ENCODE measurements at places on chromosomes 6 and 20. TPM values are rescaled to one million over a fixed set of nuclear protein-coding genes. Genes with fewer than 3 reads are reported as not detected.

GRCh38 chr6:41200296-41200900 is 551 bp downstream of the TREML2 start:
- no peaks in the 10 kb centered on the region for H3K36me3 ChIP-seq
- peak overlapping the region; percentile 37 for H3K4me3 ChIP-seq
- peak; percentile 58 for DNase-seq

DNA sequence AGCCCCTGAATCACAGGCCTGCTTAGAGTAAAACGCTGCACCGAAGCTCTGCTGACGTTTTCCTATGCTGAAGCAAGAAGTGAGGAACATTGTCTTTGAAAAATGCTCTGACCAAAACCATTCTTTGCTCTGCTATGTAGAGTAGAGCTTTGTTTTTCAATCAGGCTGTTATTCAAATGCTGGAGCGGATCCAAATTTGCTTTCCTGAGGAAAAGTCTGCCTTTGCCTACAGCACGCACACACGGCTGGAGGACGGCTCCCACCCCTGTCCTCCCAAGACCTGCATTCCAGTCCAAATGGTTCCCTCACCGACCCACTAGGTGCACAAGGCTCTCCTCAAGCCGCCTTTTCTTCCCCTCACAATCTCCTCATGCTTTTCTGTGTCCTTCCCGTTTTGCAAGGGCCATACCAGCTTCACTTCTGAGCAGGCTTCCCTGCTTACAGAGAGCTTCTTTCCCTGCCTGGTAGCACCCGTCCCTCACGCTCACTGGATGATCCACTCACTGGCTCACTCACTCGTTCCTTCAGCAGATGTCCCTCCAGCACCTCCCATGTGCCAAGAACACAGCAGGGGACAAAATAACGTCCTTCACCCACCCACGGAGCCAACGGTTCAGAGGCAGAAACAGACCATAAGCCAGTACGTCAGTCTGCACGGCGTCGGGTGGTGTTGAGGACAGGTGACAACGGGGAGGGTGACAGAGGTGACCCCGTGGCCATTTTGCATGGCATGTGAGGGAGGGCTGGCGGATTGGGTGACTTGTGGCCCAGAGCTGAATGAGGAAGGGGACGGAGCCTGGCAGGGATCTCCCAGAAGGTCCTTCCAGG is 137.9 kb upstream of the NEDD9 start:
- peak overlapping the region; percentile 15 for H3K27ac ChIP-seq
- no peak for DNase-seq
- no peak overlapping the region for H3K4me3 ChIP-seq
- H3K4me1 ChIP-seq = peaks cover 66% of the 10 kb centered on the region
- H3K27me3 ChIP-seq = no peaks in the 10 kb centered on the region
- H3K36me3 ChIP-seq = peaks cover 2% of the 10 kb centered on the region

DNA sequence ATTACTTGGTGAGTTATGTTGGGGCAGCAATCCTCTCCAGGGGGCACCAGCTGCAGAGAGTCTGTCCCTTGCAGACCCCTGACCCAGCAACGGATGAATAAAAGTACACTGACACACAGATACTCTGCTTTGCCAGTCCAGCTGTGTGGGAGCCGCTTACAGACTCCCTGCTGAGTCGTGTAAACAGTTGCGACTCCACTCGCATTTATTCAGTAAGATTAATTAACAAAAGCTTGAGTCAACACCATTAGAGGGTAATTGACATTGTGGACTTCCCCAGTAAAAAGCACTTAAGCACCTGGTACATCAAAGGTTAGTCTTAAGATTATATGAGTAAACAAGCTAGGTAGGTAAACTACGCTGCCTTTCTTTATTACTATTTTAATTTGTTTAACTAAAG is 92.0 kb upstream of the TMEM181 start:
- no peak overlapping the region for H3K4me3 ChIP-seq
- DNase-seq = no peak
- H3K27me3 ChIP-seq = no peaks in the 10 kb centered on the region
- H3K4me1 ChIP-seq = peaks cover 3% of the 10 kb centered on the region
- H3K27ac ChIP-seq = no peak overlapping the region
- H3K36me3 ChIP-seq = peaks cover 11% of the 10 kb centered on the region

- H3K27ac ChIP-seq = no peak overlapping the region
- H3K36me3 ChIP-seq = peaks cover 18% of the 10 kb centered on the region
- DNase-seq = no peak
- no peaks in the 10 kb centered on the region for H3K27me3 ChIP-seq
- H3K4me3 ChIP-seq = no peak overlapping the region
- no peaks in the 10 kb centered on the region for H3K4me1 ChIP-seq
Observed at GRCh38 chr6:158629367-158630221, 14.9 kb downstream of the DYNLT1 start.

- H3K4me1 ChIP-seq = peaks cover 5% of the 10 kb centered on the region
- H3K36me3 ChIP-seq = no peaks in the 10 kb centered on the region
- H3K27me3 ChIP-seq = peaks cover 17% of the 10 kb centered on the region
- H3K27ac ChIP-seq = no peak overlapping the region
- DNase-seq = no peak
- peak overlapping the region; percentile 50 for H3K4me3 ChIP-seq
Observed at GRCh38 chr6:122610690-122611455, 668 bp downstream of the PKIB start.

- no peak for DNase-seq
- peaks cover 6% of the 10 kb centered on the region for H3K27me3 ChIP-seq
- H3K4me1 ChIP-seq = peaks cover 6% of the 10 kb centered on the region
Observed at GRCh38 chr6:125753218-125753936, 3.9 kb downstream of the HEY2 start.

- H3K4me1 ChIP-seq = no peaks in the 10 kb centered on the region
- no peak overlapping the region for H3K4me3 ChIP-seq
- H3K36me3 ChIP-seq = peaks cover 41% of the 10 kb centered on the region
Observed at GRCh38 chr6:89711801-89712200, 73.3 kb upstream of the LYRM2 start.

GRCh38 chr6:34656378-34657036 is 40.1 kb downstream of the ILRUN start:
- peak overlapping the region; percentile 100 for H3K27ac ChIP-seq
- H3K27me3 ChIP-seq = no peaks in the 10 kb centered on the region
- H3K36me3 ChIP-seq = peaks cover 6% of the 10 kb centered on the region
- peaks cover 60% of the 10 kb centered on the region for H3K4me1 ChIP-seq

GRCh38 chr6:36660771-36661471 is 17.6 kb upstream of the CDKN1A start:
- no peak overlapping the region for H3K27ac ChIP-seq
- H3K27me3 ChIP-seq = no peaks in the 10 kb centered on the region
- DNase-seq = no peak
- H3K36me3 ChIP-seq = no peaks in the 10 kb centered on the region
- peaks cover 85% of the 10 kb centered on the region for H3K4me1 ChIP-seq
- H3K4me3 ChIP-seq = no peak overlapping the region

GRCh38 chr6:70118670-70119069 is 184.2 kb downstream of the COL9A1 start:
- no peak overlapping the region for H3K4me3 ChIP-seq
- no peak overlapping the region for H3K27ac ChIP-seq
- no peaks in the 10 kb centered on the region for H3K4me1 ChIP-seq
- DNase-seq = no peak
- no peaks in the 10 kb centered on the region for H3K27me3 ChIP-seq

GRCh38 chr6:126914801-126915200 is 203.7 kb upstream of the RSPO3 start:
- H3K4me3 ChIP-seq = no peak overlapping the region
- H3K27me3 ChIP-seq = no peaks in the 10 kb centered on the region
- no peak overlapping the region for H3K27ac ChIP-seq
- H3K4me1 ChIP-seq = no peaks in the 10 kb centered on the region
- no peak for DNase-seq
- H3K36me3 ChIP-seq = no peaks in the 10 kb centered on the region

- no peaks in the 10 kb centered on the region for H3K4me1 ChIP-seq
- no peak overlapping the region for H3K27ac ChIP-seq
- no peaks in the 10 kb centered on the region for H3K36me3 ChIP-seq
Observed at GRCh38 chr20:3543901-3544507, 73.2 kb downstream of the ATRN start.

DNA sequence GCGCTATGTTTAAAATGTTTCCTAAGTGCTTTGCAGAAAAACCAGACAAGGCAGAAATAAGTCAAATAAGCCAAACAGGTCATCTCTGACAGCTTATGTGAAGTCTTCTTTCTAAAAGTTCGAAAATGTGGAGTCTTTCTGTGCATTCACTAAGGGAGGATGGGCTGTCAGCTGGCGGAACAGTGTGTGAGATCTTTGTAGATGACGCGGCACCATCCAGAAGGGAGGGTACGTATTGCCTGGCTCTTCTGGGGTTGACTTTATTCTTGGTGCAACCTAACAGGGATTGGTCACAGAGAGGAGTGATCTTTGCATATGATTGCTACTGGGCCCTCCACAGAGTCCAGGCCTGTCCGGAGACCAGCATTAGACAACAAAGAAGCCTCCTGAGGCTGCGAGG is 114.5 kb upstream of the EDN1 start:
- H3K27me3 ChIP-seq = no peaks in the 10 kb centered on the region
- no peaks in the 10 kb centered on the region for H3K36me3 ChIP-seq
- H3K27ac ChIP-seq = no peak overlapping the region
- H3K4me1 ChIP-seq = no peaks in the 10 kb centered on the region
- no peak overlapping the region for H3K4me3 ChIP-seq

- no peaks in the 10 kb centered on the region for H3K27me3 ChIP-seq
- DNase-seq = no peak
- H3K36me3 ChIP-seq = no peaks in the 10 kb centered on the region
Observed at GRCh38 chr6:105509506-105510331, 106.8 kb upstream of the PREP start.

DNA sequence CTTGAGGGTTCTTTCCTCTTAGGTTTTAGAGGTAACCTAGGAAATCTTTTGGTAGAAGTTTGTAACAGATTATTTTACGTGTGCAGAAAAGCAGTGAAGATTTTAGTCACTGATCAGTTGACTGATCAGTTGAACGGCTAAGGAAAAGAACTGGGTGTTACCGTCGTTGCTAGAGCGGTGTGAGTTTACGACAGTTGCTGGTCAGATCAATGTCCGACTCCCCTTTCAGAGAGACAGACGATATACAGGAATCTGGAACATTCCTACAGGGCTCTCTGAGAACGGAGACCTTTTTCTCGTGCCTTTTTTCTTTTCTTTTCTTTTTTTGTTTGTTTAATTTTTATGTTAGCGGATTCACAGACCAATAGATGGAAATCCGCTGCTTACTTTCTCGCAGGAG is 132.1 kb upstream of the ZNF184 start:
- H3K4me3 ChIP-seq = peak overlapping the region; percentile 75
- H3K27me3 ChIP-seq = no peaks in the 10 kb centered on the region
- DNase-seq = no peak
- no peaks in the 10 kb centered on the region for H3K36me3 ChIP-seq
- H3K4me1 ChIP-seq = peaks cover 6% of the 10 kb centered on the region

DNA sequence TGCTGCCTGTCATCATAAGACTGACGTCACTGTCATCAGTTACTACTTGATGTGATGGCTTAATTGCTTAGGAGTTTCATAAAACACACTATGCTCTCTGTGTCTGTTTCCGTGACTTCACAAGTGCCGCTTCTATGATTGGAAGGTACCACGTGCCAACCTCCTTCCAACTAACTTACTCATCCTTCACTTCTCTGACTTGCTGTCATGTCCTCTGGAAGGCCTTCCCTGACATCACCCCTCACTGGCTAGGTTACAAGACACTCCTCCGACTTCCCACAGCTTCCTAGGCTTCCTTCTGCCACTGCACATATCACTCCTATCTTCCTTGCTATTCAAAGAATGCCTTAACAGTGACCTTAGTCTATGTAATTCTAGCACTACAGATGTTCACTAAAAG is 20.4 kb downstream of the SERINC3 start:
- H3K4me1 ChIP-seq = peaks cover 4% of the 10 kb centered on the region
- no peak overlapping the region for H3K4me3 ChIP-seq
- H3K27ac ChIP-seq = no peak overlapping the region

- H3K27me3 ChIP-seq = no peaks in the 10 kb centered on the region
- H3K36me3 ChIP-seq = no peaks in the 10 kb centered on the region
- peaks cover 4% of the 10 kb centered on the region for H3K4me1 ChIP-seq
- no peak overlapping the region for H3K4me3 ChIP-seq
Observed at GRCh38 chr6:31476515-31477139, 21.3 kb upstream of the MICB start.

GRCh38 chr6:121333196-121333595 is 1.1 kb downstream of the TBC1D32 start:
- no peak overlapping the region for H3K27ac ChIP-seq
- no peaks in the 10 kb centered on the region for H3K27me3 ChIP-seq
- DNase-seq = no peak
- H3K4me3 ChIP-seq = peak overlapping the region; percentile 53
- H3K36me3 ChIP-seq = no peaks in the 10 kb centered on the region

GRCh38 chr20:35320396-35321126 is 28.3 kb upstream of the FAM83C start:
- no peaks in the 10 kb centered on the region for H3K4me1 ChIP-seq
- no peak for DNase-seq
- no peak overlapping the region for H3K4me3 ChIP-seq
- H3K27me3 ChIP-seq = no peaks in the 10 kb centered on the region
- no peak overlapping the region for H3K27ac ChIP-seq

- no peak for DNase-seq
- no peak overlapping the region for H3K4me3 ChIP-seq
- H3K36me3 ChIP-seq = no peaks in the 10 kb centered on the region
- no peak overlapping the region for H3K27ac ChIP-seq
Observed at GRCh38 chr20:59662161-59662560, 57.8 kb downstream of the PHACTR3 start.

GRCh38 chr6:145373826-145374225 is 361.5 kb downstream of the EPM2A start:
- H3K27me3 ChIP-seq = no peaks in the 10 kb centered on the region
- no peaks in the 10 kb centered on the region for H3K4me1 ChIP-seq
- no peak overlapping the region for H3K4me3 ChIP-seq
- H3K27ac ChIP-seq = no peak overlapping the region

DNA sequence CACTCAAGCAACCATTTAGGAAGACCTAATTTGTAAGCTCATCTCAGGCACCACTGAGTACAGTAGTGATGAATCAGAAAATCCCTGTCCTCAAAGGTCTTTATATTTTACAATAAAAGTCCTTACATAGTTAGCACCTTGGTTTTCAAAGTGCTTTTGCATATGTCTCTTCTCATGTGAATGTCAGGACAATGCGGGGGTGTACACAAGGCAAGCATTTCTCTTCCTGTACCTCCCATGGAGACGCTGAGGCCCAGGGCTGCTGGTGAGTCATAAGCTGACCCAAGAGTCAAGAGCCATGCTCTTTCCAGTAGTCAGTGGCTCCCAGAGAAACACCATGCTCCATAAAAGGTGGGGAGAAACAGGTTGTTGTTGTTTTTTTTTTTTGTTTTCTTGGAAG is 174.0 kb downstream of the GJA10 start:
- no peaks in the 10 kb centered on the region for H3K36me3 ChIP-seq
- DNase-seq = no peak
- H3K4me3 ChIP-seq = no peak overlapping the region
- H3K27ac ChIP-seq = no peak overlapping the region
- H3K27me3 ChIP-seq = peaks cover 7% of the 10 kb centered on the region

GRCh38 chr6:30151580-30151979 is 9.4 kb downstream of the TRIM10 start:
- H3K4me1 ChIP-seq = no peaks in the 10 kb centered on the region
- no peak overlapping the region for H3K27ac ChIP-seq
- DNase-seq = no peak
- H3K36me3 ChIP-seq = no peaks in the 10 kb centered on the region
- no peak overlapping the region for H3K4me3 ChIP-seq

CD109 gene
- 4.4 TPM for total RNA-seq

PSORS1C1 gene
- not detected for total RNA-seq

MMP24 gene
- total RNA-seq = not detected

OVOL2 gene
- total RNA-seq = not detected

DNPH1 gene
- 76.6 TPM for total RNA-seq

PDE10A gene
- total RNA-seq = 0.16 TPM

NSFL1C gene
- 74.4 TPM for total RNA-seq

IMPG1 gene
- not detected for total RNA-seq
